ENCODE measurements at places on chromosomes 1 and 21. TPM values are rescaled to one million over a fixed set of nuclear protein-coding genes. Genes with fewer than 3 reads are reported as not detected.

SHISAL2A gene
- not detected for total RNA-seq

OR2G6 gene
- not detected for total RNA-seq

ASCL5 gene
- not detected for total RNA-seq

TFB2M gene
- total RNA-seq = 13.8 TPM

Data from temporal lobe (tissue), 4 donors.